Cardiac septum (tissue), 1 donor: ENCODE measurements at places on chromosomes 6 and 20. TPM values are rescaled to one million over a fixed set of nuclear protein-coding genes. Genes with fewer than 3 reads are reported as not detected.

DNA sequence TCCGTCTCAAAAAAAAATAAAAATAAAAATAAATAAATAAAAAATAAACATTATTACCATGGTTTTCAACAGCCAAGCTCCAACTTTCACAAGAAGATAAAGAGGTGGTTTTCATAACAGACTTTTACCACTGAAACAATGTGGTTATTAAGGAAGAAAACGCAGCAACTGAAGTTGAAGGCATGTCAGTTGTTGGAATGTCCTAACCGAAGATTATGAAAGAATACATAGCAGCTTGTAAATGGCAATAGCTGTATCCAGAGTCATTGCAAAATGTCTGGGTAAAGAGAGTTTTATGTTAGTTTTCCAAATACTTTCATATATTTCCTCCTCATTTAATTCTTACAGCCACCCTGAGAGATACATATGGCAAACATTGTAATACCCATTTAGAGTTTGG is 161.6 kb upstream of the MARCKS start:
- DNase-seq = no peak

GRCh38 chr20:20603339-20603990 is 109.0 kb downstream of the RALGAPA2 start:
- DNase-seq = no peak

DNA sequence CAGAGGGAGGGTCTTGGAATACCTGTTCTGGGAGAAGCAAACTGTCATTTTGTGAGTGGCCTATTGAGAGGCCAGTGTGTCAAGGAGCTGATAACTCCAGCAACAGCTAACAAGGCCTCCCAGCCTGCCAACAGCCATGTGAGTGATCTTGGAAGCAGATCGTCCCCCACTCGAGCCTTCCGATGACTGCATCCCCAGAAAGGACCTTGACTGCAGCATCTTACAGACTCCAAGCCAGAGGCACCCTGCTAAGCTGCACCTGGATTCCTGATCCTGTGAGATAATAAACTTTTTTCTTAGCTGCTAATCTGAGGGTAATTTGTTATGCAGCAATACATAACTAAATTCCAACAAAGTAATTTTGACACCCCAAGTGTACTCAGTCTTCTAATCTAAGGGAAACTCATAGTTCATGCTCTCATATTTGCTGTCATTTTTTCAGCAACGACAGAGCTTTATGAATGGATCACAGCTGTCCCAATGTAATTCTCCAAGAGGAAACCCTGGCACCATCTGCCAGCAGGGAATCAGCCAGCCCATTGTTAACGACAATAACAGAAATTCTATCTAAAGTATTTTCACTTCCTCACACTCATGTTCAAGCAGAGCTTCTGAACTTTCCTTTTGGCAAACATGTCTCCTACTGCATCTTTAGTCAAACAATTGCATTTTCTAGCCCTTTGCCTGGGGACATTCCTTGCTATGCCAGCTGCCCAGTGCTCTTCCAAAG is 470.2 kb upstream of the BTBD3 start:
- DNase-seq = no peak

DNA sequence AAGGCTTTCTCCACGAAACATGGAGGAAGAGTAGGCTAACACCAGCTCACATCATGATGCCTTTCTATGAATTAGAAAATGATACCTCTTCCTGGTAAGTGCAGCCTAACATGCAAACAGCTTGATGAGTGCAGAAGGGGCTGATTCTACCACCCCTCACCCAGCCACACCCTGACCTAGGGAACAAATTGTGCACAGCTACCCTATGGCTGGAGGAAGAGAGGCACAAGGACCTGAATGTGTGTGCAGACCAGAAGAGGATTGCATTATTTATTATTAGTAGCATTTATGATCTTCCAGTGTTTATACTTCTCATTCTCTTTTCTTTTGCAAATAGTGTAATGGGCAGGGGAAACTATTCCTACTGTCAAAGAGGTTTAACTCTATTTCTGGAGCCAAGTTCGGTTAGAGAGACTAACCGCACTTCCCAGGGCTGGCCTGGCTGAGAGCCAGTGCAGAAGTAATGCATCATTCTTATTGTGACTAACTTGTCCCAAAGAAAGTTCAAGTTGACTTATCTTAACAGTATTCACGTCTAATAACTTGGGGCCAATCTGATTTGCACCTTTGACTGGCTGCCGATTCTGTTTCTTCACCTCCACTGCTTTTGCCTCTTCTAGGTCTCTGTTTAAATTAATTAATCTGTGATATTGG is 237.5 kb downstream of the CD83 start:
- DNase-seq = no peak

GRCh38 chr6:99016355-99016754 is 68.6 kb upstream of the FBXL4 start:
- DNase-seq = no peak

DNA sequence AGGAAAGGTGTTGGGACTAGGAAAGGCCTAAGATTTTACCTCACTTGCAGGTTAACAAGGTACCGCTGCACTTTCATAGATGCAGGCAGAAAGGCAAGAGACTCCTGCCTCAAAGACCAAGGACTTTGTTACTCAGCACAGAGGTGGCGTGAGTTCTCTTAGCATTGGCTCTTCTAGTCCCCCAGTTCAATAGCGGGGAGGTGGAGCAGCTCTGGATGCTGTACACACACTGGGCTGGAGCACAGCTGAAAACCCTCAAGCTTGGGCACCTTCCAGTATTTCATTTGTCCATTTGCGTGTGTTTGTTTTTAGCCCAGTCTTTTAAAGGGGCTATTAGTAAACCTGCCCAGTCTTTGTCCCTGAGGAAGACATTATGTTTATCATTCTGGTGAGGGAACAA is 345.2 kb downstream of the FARS2 start:
- peak; percentile 63 for DNase-seq

DNA sequence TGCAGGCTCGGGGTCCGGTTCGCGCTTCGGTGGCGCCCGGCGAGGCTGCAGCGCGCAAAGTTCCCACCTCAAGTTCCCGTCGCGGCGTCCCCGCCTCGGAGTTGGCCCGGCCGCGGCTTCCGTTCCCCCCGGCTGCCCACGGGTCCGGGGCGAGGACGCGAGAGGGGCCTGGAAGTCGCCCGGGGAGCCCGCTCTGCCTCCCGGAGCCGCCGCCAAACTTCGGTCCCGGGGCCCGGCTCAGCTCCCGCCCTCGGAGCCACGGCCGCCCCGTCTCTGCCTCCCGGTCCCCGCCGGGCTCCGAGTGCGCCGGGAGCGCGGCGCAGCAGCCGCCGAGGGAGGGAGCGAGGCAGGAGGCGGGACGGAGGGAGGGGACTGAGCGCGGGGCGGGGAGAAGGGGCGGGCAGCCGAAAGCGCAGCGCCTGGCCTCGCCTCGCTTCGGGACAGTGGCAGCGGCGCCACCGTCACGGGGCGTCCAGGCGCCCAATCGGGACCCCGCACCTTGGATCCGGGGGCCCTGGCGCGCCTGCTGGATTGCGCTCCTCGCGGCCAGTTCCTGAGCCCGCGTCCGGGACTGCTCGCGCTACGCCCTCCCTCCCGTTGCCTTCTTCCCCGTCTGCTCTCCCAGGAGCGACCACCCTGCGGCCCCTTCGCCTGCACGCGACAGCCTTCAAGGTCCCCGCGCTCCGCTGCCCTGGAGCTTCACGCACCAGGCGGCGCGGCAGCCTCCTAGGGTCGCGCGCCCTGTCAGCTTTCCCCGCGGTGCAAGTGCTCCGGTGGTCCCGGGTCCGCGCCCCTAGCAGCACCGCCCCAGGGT is at the start of gene KCNG1:
Gene KCNG1 (minus strand): TSS at position 305 of the 814 bp plus-strand sequence. CDS start 12,769 bp downstream, outside the sequence.
- no peak for DNase-seq

- no peak for DNase-seq
Measured at GRCh38 chr6:137570393-137570792, 76.2 kb upstream of the OLIG3 start.

DNA sequence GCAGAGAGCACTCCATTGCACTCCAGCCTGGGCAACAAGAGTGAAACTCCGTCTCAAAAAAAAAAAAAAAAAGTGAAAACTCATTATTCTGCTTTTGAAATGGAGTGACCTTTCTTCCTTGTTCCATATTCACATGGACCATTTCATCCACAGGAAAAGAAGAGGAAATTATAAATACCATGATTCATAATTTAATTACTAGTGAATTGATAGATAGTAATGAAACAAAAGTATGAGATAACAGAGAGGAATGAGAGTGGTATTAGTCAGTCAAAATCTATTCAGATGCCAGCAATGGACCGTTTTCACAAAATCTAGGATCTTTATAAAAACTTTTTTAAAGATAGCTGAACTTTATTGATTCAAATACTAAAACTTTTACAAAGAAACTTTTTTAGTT is 443.1 kb upstream of the FLRT3 start:
- DNase-seq = no peak

GRCh38 chr6:109411034-109411433 is 28.8 kb upstream of the CD164 start:
- DNase-seq = no peak

GRCh38 chr6:124436803-124437202 is 525.4 kb upstream of the RNF217 start:
- no peak for DNase-seq

DNA sequence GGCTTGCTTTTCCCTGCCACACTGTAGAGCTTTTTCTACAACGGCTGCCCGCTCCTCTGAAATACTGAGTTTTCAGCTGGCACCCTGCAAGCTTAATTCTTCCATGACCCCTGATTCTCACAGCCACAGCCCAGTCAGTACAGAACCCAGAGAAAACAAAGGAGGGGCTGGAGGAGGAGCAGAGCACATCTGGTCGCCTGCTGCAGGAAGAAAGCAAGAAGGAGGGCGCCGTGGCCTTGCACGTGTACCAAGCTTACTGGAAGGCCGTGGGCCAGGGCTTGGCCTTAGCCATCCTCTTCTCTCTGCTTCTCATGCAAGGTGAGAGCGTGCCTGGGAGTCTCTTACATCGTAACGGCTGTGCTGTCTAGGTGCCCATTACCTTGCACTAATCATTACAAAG is 11.3 kb downstream of the DLK2 start:
- DNase-seq = no peak

DNA sequence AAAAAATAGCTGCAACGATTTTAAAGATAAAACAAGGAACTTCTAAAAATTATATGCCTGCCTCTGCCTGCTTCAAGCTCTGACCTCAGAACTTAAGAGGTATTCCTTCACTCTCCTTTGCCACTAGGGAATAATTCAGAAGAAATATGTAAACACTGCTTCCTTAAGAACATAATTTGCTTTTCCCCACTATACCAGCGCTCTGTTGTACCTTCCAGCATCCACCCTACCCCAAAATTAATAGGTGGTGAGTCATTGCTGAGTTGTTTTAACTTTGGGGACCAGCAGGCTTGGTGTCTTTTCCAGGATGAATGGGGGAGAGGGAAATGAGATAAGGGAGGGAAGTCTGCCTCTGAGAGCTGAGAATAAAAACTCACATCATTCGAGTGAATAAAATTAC is 107.7 kb upstream of the ATXN1 start:
- DNase-seq = no peak

DNA sequence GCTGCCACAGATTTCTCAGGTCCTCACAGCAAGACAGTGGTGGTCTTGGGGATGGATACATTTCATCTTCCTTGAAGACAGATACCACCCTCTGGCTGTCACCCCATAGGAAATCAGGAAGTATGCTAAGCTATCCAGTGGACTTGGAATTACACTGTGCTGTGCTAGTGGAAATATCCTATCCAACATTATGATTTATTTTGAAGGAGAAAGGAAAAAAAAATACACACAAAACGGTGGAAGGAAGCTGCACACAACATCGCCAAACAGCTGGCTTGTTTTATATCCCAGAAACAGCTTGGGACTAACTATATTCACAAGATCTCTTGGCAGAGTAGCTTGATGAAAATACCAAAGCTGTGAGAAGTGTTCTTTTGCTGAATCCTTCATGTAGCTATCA is 257.6 kb downstream of the LAMA2 start:
- DNase-seq = no peak

DNA sequence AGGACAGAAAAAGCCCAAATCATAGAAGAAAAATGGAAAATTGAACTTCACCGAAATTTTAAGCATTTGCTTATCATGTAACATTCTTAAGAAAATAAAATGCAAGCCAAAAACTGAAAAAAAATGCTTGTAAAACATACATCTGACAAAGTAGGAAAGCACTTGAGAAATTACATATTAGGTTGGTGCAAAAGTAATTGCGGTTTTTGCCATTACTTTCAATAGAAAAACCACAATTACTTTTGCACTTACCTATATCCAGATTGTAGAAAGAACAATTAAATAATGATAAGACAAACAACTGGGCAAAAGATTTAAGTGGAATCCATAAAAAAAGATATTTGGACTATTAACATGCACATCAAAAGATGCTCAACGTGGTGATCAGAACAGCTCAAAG is 146.2 kb downstream of the TBXT start:
- no peak for DNase-seq

DNA sequence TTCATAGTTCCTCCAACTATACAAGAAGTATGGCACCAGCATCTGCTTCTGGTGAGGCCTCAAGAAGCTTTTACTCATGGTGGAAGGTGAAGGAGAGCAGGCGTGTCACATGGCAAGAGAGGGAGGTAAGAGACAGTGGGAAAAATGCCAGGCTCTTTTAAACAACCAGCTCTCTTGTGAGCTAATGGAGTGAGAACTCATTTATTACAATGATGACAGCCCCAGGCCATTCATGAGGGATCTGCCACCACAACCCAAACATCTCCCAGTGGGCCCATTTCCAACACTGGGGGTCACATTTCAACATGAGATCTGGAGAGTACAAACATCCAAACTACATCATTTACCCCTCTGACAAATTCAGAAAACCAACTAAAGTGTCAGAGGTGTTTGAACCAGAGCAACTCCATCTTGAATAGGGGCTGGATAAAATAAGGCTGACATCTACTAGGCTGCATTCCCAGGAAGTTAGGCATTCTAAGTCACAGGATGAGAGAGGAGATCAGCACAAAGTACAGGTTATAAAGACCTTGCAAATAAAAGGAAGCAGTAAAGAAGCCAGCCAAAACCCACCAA is 2.2 kb upstream of the UBD start:
- DNase-seq = no peak

GRCh38 chr20:53141201-53142050 is 169.3 kb downstream of the TSHZ2 start:
- no peak for DNase-seq

DNA sequence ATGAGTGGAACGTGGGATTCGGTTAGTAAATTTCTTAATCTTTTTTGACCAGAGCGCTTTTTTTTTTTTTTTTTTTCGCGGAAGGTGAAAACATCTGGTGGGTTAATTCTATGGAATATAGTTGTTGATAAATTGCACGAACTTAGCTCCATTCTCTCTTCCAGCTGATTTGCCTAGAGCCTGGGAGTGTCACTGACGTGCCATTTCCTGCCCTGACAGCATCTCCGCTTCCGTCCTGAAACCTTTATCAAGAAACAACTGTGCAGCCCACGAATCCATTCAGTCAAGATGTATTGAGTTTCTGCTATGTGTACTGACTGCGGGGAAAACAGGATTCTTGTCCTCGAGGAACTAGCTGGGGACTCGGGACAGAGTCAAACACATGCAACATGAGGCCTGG is 59.5 kb upstream of the TGM3 start:
- no peak for DNase-seq

TBX18 gene
- total RNA-seq = 4.6 TPM

HLA-DMB gene
- total RNA-seq = 7.9 TPM

TBXT gene
- total RNA-seq = not detected

OR2H1 gene
- total RNA-seq = not detected

TP53TG5 gene
- 2.2 TPM for total RNA-seq

PXDC1 gene
- total RNA-seq = 31.7 TPM

UBE2C gene
- total RNA-seq = 0.38 TPM

SLC2A4RG gene
- total RNA-seq = 67.8 TPM

PRPH2 gene
- 0.70 TPM for total RNA-seq

MYH7B gene
- total RNA-seq = 238 TPM
